ENCODE measurements at places on chromosomes 3 and 15. TPM values are rescaled to one million over a fixed set of nuclear protein-coding genes. Genes with fewer than 3 reads are reported as not detected.

TMEM212 gene
- not detected for total RNA-seq

DNA sequence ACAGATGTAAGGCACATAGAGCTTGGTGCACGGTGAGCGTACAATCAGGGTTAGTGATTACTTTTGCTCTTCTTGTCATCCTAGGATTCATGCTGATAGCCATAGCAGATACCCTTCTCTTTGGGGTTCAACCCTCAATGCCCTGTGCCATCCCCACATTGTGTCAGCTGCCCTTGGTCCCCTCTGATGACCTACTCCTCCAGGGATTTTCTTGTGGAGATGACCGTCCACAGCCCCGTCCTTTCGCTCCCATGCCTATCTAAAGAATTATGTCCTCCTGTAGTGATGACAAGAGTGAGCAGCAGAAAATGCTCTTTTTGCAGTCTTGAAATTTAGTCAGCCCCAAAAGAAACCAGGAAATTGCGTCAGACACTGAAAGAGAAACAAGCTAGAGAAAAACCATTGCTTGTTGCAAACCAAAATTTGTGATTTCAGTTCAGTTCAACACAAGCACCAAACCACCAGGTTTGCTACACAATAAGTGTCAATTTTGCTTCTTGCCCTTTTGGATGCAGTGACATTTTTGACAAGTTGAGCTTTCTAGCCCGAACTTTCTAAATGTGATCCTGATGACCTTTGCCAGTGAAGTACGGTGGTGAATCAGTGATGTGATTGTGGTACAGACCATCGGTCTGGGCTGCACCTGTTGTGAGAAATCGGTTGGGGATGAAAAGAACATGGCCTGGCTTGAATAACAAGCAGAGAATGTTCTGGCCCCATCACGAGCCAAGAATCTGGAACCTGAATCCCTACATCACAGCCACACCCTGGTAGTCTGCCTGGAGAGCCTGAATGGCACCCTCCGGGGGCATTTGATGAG is 41.3 kb downstream of the CMTM7 start:
- H3K4me3 ChIP-seq = no peak overlapping the region
- H3K36me3 ChIP-seq = no peaks in the 10 kb centered on the region
- no peak for DNase-seq
- H3K27ac ChIP-seq = peak overlapping the region; percentile 77
- peaks cover 36% of the 10 kb centered on the region for H3K4me1 ChIP-seq

DNA sequence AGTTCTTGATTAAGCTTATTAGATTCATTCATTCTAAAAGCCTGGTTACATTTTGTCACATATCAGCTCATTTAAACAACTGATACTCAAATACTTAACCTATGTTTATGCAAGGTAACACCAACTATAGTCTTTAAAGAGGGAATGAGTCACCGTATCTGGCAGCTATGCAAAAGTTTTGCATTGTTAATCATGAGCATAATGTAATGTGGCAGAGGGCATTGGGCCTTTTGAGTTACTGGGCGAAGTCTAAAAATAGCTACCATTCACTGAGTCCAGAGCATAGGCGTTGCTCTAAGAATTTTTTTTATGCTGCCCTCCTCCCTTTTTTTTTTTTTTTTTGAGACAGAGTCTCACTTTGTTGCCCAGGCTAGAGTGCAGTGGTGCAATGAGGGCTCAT is 277.7 kb upstream of the ZNF717 start:
- no peaks in the 10 kb centered on the region for H3K4me1 ChIP-seq
- no peaks in the 10 kb centered on the region for H3K27me3 ChIP-seq
- H3K4me3 ChIP-seq = no peak overlapping the region
- no peak overlapping the region for H3K27ac ChIP-seq
- DNase-seq = no peak

DNA sequence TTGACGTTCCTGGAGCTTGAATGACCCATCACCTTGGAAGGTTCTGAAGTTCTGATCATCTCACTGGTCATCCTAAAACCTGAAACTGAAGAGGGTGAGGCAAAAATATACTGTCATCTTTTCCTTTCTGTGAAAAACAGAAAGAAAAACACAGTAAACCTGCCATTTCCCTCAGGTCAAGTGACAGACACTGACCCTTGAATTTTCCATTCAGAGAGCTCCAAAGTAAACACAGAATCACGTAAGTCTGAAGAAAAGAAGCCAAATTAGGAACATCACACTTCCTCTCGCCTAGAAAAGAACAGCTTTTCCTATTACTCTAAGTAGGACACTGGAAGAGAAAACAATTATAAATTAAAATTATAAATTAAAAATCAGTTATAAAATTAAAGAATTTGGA is 78.7 kb upstream of the TGFBR2 start:
- H3K27me3 ChIP-seq = no peaks in the 10 kb centered on the region
- no peak overlapping the region for H3K27ac ChIP-seq
- no peaks in the 10 kb centered on the region for H3K36me3 ChIP-seq
- no peak for DNase-seq
- H3K4me1 ChIP-seq = no peaks in the 10 kb centered on the region

- H3K27ac ChIP-seq = no peak overlapping the region
- peaks cover 61% of the 10 kb centered on the region for H3K27me3 ChIP-seq
- no peaks in the 10 kb centered on the region for H3K4me1 ChIP-seq
- no peak for DNase-seq
- no peak overlapping the region for H3K4me3 ChIP-seq
Observed at GRCh38 chr3:43857361-43858293, 166.9 kb downstream of the ABHD5 start.

KIF15 gene
- 43.4 TPM for total RNA-seq

DNA sequence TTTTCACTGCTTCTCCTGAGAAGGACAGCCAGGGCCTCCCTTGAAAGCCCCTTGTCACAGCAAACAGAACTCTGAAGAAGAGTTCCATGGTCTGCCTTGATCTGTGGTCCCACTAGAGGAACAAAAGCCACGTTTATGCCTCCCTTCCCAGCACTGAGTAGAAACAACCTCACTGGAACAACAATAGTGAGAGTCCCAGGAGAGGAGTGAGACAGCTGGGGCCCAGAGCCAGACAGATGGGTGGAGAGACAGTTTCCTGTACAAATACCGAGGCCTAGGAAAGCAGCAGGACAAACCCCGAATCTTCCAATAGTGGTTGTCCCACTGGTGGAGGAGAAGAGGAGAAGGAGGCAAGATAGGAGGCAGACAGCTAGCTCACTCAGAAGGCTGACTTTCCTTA is 106.1 kb downstream of the WDR76 start:
- H3K36me3 ChIP-seq = no peaks in the 10 kb centered on the region
- H3K27me3 ChIP-seq = peaks cover 7% of the 10 kb centered on the region
- no peak overlapping the region for H3K27ac ChIP-seq
- no peaks in the 10 kb centered on the region for H3K4me1 ChIP-seq
- H3K4me3 ChIP-seq = no peak overlapping the region

GRCh38 chr3:121488628-121489027 is 57.2 kb downstream of the POLQ start:
- H3K4me1 ChIP-seq = no peaks in the 10 kb centered on the region
- peaks cover 20% of the 10 kb centered on the region for H3K36me3 ChIP-seq
- no peak overlapping the region for H3K4me3 ChIP-seq
- no peak for DNase-seq

GRCh38 chr3:62378921-62379320 is 5.6 kb upstream of the FEZF2 start:
- no peaks in the 10 kb centered on the region for H3K4me1 ChIP-seq
- no peak overlapping the region for H3K27ac ChIP-seq
- H3K27me3 ChIP-seq = peaks cover 53% of the 10 kb centered on the region
- H3K36me3 ChIP-seq = no peaks in the 10 kb centered on the region
- no peak for DNase-seq

GRCh38 chr3:5442106-5442785 is 254.7 kb downstream of the EDEM1 start:
- H3K27ac ChIP-seq = no peak overlapping the region
- H3K4me3 ChIP-seq = no peak overlapping the region
- H3K27me3 ChIP-seq = no peaks in the 10 kb centered on the region
- H3K4me1 ChIP-seq = no peaks in the 10 kb centered on the region
- H3K36me3 ChIP-seq = no peaks in the 10 kb centered on the region

BTLA gene
- 19.4 TPM for total RNA-seq

SPSB4 gene
- total RNA-seq = 0.47 TPM

DNA sequence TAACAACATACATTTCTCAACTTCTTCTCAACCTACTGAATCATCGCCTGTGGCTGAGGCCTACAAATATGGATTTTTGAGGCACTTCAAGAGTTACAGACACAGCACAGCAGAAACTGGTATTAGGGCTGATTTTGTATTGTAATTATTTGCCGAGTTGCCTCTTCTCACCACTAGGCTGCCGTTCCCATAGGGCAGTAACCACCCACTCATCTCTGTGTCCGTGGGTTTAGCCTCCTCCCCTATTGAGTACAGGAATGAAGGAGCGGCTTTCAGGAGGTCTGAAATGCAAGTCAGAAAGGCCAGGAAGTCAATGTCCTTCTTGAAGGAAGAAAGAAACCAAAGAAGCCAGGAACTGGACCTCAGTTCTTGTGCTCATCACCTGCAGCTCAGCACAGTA is 220.8 kb downstream of the MTHFS start:
- no peak overlapping the region for H3K27ac ChIP-seq
- H3K4me1 ChIP-seq = no peaks in the 10 kb centered on the region
- no peak for DNase-seq
- H3K36me3 ChIP-seq = no peaks in the 10 kb centered on the region

GRCh38 chr3:124044956-124045355 is 53.0 kb upstream of the ROPN1 start:
- H3K27ac ChIP-seq = no peak overlapping the region
- H3K27me3 ChIP-seq = no peaks in the 10 kb centered on the region
- H3K36me3 ChIP-seq = no peaks in the 10 kb centered on the region
- DNase-seq = no peak
- H3K4me1 ChIP-seq = no peaks in the 10 kb centered on the region

GRCh38 chr3:37996785-37997301 is 6.3 kb downstream of the VILL start:
- DNase-seq = peak; percentile 90
- no peaks in the 10 kb centered on the region for H3K27me3 ChIP-seq
- H3K27ac ChIP-seq = no peak overlapping the region
- peaks cover 41% of the 10 kb centered on the region for H3K36me3 ChIP-seq
- no peak overlapping the region for H3K4me3 ChIP-seq

DNA sequence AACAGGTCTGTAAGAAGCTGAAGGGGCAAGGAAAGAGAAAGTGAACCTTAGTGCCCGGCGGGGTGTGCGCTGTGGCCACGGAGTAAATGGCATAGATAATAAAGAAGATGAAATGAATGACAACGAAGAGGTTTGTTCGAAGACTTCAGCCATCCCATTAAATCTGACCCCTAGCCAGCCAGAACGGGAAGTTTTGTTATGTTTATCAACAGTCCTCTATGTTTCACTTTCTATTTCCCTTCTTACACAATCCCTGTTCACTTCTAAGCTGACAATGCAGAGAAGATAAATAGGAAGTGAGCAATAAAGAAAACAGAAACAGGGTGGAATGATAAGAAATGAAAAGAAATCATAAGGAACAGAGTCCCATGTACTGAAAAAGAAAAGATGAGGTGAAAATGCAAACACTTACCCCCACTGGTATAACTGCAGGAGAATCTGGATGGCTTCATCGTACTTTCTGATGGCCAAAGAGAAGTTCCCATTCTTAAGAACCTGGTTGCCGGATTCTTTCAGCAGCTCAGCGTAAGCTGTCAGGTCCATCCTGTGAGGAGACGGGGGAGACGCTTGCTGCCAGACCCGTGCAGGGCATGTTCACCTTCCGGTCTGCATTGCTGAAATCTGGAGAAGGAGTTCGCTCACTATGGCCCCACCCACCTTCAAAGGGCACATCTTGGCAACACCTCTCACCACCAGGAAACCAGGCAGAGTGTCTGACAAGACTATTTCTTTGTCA is 36.8 kb downstream of the TRANK1 start:
- H3K36me3 ChIP-seq = peaks cover 8% of the 10 kb centered on the region
- H3K27me3 ChIP-seq = no peaks in the 10 kb centered on the region
- H3K27ac ChIP-seq = peak overlapping the region; percentile 80
- H3K4me1 ChIP-seq = peaks cover 40% of the 10 kb centered on the region
- DNase-seq = no peak

DNA sequence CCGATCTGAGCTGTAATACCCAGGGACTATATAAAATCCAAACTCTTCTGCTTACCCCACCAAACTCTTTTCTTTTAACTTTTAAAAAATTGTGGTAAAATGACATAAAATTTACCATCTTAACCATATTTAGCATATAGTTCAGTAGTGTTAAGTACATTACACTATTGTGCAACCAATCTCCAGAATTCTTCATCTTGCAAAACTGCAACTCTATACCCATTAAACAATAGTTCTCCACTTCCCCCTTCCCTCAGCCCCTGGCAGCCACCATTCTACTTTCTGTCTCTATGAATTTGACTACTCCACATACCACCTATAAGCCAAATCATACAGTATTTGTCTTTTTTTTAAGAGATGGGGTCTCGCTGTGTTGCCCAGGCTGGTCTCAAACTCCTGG is 38.7 kb downstream of the SENP8 start:
- no peaks in the 10 kb centered on the region for H3K36me3 ChIP-seq
- H3K27ac ChIP-seq = no peak overlapping the region
- no peak for DNase-seq
- H3K27me3 ChIP-seq = no peaks in the 10 kb centered on the region
- peaks cover 2% of the 10 kb centered on the region for H3K4me1 ChIP-seq
- no peak overlapping the region for H3K4me3 ChIP-seq

RHOA gene
- total RNA-seq = 202 TPM

GRCh38 chr3:126127452-126127851 is 43.5 kb upstream of the SLC41A3 start:
- no peak overlapping the region for H3K27ac ChIP-seq
- no peak for DNase-seq
- no peaks in the 10 kb centered on the region for H3K27me3 ChIP-seq
- H3K4me3 ChIP-seq = no peak overlapping the region
- no peaks in the 10 kb centered on the region for H3K36me3 ChIP-seq
- no peaks in the 10 kb centered on the region for H3K4me1 ChIP-seq

DNA sequence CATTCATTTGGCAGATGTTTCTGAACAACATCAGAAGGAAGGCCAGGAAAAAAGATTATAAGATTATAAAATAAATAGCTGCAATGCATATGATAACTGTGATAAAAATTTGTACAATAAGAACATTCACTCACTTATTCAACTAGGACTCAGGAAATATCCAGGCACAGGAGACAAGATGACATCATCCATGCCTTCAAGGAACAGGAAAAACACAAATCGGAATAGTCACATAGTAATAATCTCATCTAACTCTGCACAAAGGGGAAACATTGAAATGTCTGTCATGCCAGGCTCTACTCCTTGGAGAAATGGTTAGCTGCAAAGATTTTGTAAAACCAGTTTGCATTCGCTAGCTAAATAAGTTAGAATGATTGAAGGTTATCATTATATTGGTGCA is 233.5 kb upstream of the AGTR1 start:
- H3K4me1 ChIP-seq = no peaks in the 10 kb centered on the region
- H3K4me3 ChIP-seq = no peak overlapping the region
- H3K27me3 ChIP-seq = no peaks in the 10 kb centered on the region
- H3K36me3 ChIP-seq = no peaks in the 10 kb centered on the region
- DNase-seq = no peak

ANKRD34C gene
- under 0.01 TPM for total RNA-seq

DNA sequence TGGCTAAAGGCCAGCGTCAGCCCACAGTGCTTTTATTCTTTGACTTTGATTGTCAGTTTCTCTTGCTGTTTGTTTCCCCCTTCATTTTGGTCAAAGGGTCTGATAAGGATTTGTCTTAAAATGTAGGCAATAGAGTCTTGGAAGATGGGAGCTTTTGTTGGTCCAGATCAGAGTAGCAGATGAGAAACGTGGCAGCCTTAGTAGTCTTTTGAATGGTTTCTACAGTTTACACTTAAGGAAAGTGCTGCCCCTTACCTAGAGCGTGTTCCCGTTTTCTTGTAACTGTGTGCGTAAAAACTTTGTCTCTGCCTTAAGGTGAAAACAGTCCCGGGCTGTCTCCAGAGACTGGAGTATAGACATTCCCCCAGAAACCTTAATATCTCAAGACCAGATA is 630 bp downstream of the LXN start:
- H3K27ac ChIP-seq = peak overlapping the region; percentile 52
- peaks cover 29% of the 10 kb centered on the region for H3K36me3 ChIP-seq
- peak overlapping the region; percentile 70 for H3K4me3 ChIP-seq
- no peaks in the 10 kb centered on the region for H3K27me3 ChIP-seq

STARD9 gene
- 4.4 TPM for total RNA-seq

ZNF860 gene
- 0.24 TPM for total RNA-seq

Data from thymus (tissue), 14 donors.